T-cell (primary cell): ENCODE measurements at places on chromosomes 1 and 21. TPM values are rescaled to one million over a fixed set of nuclear protein-coding genes. Genes with fewer than 3 reads are reported as not detected.

DNA sequence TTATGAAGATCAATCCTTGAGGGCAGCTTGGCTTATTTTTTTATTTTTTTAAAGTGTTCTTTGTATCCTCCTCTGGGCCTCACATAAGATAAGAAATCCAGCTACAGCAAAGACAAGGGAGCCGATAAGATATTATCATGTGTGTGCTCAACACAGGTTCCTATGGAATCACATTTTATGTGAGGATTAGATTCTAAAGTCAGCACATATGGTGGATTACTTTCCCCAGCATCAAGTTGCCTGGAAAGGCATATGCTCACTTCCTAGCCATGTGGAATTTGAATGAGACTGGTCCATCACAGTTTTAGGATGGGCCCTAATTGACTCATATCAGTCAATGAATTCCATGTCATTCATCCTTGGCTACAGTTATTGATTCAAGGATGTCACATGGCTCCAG lies 456.9 kb upstream of the LRRC7 start:
- no peak for DNase-seq

DNA sequence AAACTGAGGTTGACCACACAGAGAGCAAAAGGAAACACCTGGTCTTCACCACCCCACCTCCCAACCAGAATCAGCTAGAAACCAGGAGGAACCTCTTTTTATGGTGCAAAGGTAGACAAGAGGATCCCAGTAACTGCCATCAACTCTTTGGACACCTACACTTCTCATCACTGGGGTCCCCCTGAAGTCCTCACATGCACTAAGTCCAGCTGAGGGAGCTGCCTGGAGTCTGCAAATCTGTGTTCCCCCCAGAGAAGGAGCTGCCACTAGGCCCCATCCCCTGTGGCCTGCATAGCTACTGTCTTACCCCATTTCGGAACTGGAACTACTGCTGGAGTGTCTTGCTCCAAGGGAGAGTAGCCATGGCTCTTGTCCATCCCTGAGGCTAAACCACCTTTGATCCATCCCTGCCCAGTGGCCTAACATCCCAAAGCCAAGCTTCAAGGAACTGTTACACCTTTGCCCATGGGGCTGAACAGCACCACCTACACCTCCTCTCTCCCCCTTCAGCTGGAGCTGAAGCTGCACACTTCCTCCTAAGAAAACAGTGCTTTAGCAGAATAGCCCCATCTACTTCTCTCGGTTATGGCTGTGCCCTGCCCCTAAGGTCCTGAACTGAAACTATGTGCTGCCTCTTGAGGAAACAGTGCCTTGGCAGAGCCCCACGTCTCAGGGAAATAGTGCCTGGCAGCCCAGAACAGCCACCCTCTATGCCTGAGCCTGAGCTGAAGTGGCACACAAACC lies 85.4 kb upstream of the CD53 start:
- DNase-seq: peak; percentile 13

The DR1 gene
- 58.8 TPM for total RNA-seq

The ITGB2 gene
- total RNA-seq: 291 TPM

DNA sequence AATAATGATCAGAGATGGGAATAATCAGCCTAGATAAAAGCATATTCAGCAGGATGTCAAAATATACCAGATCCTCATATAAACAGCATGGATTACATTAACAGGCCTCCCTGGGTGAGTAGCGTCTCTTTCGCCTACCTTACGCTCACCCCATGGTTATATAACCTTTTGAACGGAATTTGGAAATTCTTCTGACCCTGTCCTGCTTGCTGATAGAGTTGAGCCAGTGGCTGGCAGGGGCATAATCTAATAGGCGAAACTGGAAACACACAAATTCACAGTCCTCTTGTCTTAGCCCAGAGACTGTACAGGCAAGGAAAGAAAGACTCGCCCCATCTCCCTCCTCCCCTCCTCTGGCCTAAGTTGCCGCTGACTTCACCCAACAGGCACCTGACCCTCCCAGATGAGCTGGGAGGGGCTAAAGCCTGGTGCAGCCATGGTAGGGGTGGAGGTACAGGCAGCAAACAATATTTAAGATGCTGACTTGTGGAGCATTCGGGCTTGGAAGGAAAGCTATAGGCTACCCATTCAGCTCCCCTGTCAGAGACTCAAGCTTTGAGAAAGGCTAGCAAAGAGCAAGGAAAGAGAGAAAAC lies at the start of gene ANGPTL7:
Gene ANGPTL7 (plus strand): TSS at position 498 of the 594 bp plus-strand sequence. CDS start 225 bp downstream, outside the sequence.
- DNase-seq: no peak

The BATF3 gene
- total RNA-seq: 3.2 TPM

The FBLIM1 gene
- total RNA-seq: not detected

The UBXN10 gene
- total RNA-seq: 0.23 TPM

The NPHP4 gene
- total RNA-seq: 9.0 TPM

DNA sequence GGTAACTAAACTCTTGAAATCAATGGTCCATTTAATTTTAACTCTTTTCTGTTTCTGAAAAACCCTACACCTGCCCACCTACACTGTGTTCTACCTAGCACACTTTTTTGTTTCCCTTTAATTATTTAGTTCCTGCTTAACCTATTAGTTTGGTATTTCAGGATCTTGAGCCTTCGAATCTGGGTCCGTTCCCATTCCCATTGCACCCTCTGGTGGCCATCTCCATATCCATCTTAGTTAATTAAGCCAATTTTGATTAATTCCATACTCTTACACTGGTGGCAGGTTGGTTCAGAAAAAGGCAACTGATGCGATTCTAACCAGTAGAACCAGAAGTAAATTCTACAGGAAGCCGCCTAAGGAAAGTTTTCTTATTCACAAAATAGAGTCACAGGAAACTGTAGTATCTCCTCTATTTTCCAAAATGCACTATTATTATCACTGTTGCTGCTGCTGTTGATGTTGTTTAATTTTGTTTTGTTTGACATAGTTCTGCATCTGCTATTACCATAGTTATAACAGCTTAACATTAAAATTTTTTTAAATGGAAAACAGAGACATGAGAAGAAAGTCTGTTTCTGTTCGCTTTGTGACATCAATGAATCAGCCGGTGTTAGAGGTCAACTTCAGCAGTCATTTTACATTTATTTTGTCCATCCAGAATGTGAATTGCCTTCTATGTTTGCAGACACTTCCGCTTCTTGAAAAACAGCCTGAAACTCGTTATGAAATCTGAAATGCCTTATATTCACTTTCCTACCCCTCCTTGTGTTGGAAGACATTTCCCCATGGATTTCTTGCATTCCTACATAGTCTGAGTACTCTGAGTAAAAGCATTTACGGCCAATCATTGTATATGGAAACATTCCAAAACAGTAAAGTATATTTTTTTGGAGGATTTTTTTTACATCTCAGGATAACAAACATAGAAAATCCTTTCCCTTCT lies 115.5 kb upstream of the NCAM2 start:
- no peak for DNase-seq

DNA sequence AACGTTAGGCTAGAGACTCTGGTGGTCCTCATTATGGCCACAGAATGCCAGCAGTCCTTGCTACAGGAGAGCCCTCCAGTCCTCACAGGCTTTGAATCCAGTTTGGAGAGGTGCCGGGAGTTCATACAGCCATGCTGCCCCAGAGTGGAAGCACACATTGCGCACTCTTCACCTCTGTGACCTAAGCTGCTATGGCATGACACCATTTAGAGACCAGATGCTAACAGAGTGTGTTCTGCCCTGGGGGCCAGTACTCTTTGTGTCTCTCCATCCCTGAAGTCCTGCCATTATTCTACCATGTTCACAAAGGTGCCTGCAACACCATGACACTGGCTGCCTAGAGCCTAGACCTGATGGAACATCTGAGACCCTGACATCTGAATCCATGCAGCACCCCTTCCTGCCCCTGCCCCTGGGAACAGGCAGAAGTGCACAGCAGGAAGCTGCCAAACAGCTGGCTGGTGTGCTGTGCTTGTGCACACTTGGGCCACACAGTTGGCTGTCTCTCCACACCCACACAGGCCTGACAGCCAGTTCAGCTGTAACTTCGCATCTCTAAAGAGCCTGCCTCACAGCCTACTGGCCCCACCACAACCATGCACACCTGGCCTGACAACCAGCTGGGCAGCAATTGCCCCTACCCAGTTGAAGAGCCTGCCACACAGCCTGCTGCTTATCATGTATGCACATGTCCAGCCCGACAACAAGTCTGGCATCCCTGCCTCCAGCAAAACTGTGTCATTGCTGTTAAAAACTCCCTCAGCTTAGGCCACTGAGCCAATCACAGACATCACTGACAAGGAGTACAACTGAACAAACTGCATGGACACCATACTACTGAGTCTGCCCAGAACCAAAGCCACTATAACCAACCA lies 49.1 kb downstream of the MCOLN2 start:
- no peak for DNase-seq

- DNase-seq: no peak
Observed at GRCh38 chr1:183070923-183071618, 47.9 kb downstream of the LAMC1 start.

GRCh38 chr21:41369105-41369919 lies 7.5 kb downstream of the MX2 start:
- peak; percentile 53 for DNase-seq

DNA sequence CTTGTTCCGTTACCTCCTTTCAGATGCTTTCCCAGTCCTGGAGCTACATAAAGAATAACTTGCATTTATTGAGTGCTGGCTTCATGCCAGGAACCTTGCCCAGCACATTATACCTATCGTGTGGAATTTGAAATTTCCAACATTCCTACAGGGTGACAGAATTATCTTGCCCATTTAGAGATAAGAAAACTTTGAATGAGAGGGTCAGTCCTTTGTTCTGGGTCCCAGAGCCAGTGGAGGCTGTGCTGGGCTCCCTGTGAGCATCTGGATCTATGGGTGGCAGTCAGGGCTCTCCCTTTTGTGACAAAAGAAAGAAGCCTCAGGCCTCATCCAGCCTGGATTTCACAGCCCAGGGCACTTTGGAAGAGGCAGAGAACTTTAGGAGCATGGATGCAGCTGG lies 3.2 kb downstream of the GSTM4 start:
- no peak for DNase-seq

- DNase-seq: no peak
Observed at GRCh38 chr1:246691622-246692495, 32.4 kb upstream of the SCCPDH start.

DNA sequence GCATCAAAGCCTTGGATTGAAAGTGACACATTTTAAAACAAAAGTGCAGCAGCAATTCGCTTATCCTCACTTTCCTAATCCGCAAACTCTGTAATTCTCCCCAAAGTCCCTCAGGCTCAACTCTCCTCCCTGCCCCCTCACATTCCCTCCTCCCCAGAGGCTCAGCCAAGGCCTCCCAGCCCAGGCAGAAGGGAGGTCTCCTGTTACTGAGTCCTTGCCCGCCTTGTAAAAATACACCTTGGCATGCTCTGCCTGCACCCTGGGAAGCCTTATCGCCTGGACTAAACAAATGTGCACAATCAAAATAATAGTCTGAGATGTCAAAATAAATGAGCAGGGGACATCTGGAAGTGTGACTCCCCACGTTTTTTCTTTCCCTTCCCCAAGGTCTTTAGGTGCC lies 109.7 kb downstream of the PLXNA2 start:
- DNase-seq: no peak

The CELSR2 gene
- 4.5 TPM for total RNA-seq

DNA sequence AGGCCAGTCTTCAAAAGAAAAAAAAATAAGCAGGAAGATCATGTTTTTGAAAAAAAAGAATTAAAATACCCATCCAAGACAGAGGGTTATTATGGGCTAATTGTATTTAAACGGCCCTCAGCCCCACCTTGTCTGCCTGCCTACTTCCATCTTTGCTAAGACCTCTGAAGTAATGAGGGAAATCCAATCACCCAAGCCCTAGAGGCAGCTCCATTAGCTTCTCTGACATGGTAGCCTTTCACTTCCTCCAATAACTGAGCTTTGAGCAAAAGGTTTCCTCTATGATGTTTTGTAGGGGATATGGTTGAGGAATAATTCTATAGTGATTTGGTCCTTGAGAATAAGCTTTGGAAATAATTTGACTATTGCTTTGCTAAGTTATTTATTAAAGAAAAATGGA lies 178.2 kb upstream of the SGIP1 start:
- no peak for DNase-seq

DNA sequence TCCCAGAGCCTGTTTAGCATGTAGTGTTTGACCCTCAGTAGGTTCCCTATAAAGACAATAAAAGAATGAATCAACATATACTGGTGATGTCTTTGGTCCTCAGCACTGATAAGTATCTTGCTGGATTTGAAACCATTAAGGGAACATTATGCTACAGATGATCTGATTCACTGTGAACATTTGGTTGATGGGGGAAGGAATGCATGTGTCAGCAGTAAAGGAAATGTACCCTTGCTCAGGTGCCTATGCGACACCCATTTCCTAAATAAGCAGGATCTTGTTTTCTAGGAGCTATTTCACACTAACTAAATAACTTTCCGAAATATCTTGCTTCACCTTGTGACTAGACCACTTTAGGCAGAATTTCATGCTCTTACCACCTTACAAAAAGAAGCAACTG lies 13.0 kb downstream of the TEX38 start:
- no peak for DNase-seq

- no peak for DNase-seq
Observed at GRCh38 chr1:208527156-208527555, 283.0 kb upstream of the PLXNA2 start.

- no peak for DNase-seq
Observed at GRCh38 chr1:44616284-44616990, 57.8 kb downstream of the TMEM53 start.

The EVI5 gene
- total RNA-seq: 2.4 TPM

The ANKRD34A gene
- 0.68 TPM for total RNA-seq

DNA sequence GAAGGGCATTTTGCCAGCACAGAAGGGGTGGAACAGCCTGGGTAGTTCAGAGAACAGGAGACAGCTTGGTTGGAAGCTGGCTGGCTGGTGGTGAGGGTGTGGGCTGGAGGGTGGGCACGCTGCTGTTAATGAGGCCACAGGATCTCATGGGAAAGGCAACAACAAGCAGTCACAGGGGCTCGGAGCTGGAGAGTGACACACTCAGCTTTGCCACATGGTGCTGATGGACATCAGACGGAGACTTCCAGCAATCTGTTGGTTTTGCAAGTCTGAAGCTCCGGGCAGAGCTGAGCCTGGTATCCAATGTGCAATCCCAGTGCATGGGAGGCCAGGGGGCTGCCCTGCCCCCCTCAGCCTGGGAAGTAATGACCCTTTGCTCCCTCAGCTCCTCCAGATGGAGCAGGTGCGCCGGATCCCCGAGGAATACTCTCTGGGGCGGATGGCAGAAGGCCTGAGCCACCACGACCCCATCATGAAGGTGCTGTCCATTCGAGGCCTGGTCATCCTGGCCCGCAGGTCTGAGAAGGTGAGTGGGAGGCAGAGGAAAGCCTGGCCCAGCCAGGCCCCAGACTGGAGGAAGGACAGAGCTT lies 15.6 kb upstream of the TTC4 start:
- DNase-seq: no peak

DNA sequence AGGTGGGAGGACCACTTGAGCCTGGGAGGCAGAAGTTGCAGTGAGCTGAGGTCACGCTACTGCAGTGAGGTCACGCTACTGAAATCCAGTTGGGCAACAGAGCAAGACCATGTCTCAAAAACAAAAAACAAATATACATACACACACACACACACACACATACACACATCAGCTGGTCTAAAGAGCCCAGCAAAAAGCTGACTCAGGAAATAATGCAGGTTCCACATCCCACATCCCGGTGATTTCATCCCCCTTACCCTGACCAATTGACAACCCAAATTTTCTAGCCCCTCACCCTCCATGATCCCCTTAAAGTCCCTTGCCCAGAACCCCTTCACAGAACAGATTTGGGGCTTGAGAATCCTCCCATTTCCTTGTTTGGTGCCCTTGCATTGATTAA lies 11.9 kb upstream of the CFHR4 start:
- no peak for DNase-seq
